ENCODE measurements at places on chromosomes 6 and 20.

DNA sequence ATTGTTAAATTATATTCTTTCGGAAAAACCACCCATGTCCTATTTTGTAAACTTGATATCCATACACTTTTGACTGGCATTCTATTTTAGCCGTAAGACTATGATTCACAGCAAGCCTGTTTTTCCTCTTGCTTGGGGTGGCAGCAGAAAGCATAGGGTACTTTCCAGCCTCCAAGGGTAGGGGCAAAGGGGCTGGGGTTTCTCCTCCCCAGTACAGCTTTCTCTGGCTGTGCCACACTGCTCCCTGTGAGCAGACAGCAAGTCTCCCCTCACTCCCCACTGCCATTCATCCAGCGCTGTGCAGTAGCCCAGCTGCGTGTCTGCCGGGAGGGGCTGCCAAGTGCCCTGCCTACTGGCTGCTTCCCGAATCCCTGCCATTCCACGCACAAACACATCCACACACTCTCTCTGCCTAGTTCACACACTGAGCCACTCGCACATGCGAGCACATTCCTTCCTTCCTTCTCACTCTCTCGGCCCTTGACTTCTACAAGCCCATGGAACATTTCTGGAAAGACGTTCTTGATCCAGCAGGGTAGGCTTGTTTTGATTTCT, 2.1 kb upstream of the ESR1 start:
- DNase-seq: no peak

- no peak for DNase-seq
These were observed 301.8 kb upstream of the AGPAT4 start for GRCh38 chr6:161575523-161576254.

DNA sequence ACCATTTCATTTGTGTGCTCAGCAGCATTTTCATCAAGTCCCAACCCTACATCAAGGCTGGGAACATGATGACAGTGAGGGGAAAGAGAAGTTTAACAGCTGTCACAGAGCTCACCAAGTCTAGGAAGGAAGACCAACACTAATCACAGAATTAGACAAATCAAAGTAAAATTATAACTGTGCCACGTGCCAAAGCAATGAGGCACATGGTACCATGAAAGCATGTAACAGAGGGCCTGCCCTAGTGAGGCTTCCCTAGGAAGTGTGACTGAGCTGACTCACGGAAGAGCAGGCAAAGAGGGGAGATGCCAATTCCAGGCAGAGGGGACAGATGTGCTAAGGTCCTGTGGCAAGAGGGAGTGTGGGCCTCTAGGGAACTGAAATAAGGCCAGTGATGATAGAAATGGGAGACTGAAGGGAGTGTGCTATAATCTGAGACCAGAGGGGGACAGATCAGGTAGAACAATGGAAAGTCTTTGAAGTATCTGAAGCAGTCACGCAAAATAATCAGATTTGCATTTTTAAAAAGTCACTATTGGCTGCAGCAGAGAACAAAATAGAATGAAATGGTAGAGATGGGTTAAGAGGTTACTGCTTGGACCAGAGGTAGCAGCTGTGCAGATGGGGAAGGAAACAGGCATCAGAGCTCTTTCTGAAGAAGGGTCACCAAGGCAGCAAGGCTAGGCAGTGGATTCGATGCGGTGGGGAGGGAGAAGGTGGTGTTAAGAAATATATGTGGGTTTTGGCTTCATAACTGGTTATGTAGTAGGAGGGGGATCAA, 86.8 kb downstream of the GPR6 start:
- DNase-seq: no peak

- no peak for DNase-seq
These were observed 479.1 kb upstream of the GJE1 start for GRCh38 chr6:141653590-141653989.

DNA sequence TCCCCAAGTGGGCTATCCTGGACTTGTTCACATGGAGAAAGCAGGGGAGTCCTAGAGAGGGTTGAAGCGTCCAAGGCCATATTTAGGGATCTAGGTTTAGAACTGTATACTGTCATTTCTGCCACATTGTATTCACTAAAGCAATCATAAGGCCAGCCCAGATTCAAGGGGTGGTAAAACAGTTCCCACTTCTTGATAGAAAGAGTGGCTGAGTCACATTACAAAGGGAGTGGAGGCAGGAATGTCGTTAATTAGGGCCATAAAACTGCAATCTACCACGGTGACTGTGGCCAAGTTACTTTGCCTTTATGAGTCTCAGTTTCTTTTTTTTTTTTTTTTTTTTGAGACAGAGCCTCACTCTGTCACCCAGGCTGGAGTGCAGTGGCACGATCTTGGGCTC, 7.4 kb upstream of the UBR2 start:
- DNase-seq: no peak

- DNase-seq: no peak
These were observed 6.5 kb downstream of the DDO start for GRCh38 chr6:110408901-110409300.
